ENCODE measurements at places on chromosomes 4 and X.
A peak's percentile ranks its signal among the peaks of the same experiment; 100 is the strongest.

- no peak for DNase-seq
Observed at GRCh38 chrX:13607996-13608365, 38.6 kb downstream of the EGFL6 start.

DNA sequence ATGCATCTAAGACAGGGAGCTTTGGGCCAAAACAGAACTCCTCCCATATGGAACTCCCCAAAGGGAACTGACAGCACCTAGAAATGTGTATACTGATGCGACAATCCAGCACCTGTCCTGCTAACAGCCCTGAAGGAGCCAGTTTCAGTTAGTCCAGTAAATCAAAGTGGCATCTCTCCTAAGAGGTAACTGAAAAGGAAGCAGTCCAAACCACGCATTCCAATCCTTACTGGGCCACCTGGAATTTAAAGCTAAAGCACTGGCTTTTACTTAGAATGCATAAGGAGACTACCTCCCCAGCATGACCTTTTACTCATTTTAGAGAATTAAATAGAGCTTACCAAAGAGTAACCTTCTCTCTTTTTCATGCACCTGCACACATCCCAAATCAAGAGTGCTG lies 586.8 kb upstream of the PITX2 start:
- DNase-seq = no peak

GRCh38 chrX:48357681-48358080 lies 1.2 kb upstream of the SSX3 start:
- DNase-seq = no peak

- DNase-seq = peak; percentile 68
Observed at GRCh38 chr4:121307445-121308327, 73.1 kb downstream of the QRFPR start.

DNA sequence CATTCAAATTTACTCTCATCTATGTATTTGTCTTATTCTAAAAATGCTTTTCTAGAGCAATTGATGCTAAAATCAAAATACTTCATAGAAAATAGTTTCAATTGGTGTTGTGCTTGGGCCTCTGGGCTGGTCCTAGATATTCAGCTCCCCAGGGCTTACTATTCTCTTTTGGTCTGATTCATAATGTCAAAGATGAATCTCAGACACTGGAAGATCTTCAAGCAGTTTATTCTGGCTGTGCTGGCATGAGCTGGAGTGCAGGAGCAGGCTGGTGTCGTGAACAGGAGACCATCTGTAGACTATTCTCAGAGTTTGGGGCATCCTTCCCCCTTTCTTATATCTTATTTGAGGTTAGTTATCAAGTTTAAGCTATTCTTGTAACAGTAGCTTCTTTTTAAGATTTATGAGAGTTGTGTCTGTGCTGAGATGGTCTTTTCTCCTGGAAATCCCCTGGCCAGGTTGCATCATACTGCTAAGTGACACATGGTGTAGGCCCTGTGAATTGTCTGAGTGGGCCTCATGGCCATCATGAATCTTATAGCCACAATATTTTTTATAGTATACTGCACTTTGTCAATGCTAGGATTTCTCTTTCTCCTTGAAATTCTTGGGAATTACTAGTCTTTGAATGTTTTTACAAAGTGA lies 1624.0 kb upstream of the IGFBP7 start:
- DNase-seq = no peak

- no peak for DNase-seq
Observed at GRCh38 chr4:83207497-83208101, 77.0 kb downstream of the COQ2 start.

DNA sequence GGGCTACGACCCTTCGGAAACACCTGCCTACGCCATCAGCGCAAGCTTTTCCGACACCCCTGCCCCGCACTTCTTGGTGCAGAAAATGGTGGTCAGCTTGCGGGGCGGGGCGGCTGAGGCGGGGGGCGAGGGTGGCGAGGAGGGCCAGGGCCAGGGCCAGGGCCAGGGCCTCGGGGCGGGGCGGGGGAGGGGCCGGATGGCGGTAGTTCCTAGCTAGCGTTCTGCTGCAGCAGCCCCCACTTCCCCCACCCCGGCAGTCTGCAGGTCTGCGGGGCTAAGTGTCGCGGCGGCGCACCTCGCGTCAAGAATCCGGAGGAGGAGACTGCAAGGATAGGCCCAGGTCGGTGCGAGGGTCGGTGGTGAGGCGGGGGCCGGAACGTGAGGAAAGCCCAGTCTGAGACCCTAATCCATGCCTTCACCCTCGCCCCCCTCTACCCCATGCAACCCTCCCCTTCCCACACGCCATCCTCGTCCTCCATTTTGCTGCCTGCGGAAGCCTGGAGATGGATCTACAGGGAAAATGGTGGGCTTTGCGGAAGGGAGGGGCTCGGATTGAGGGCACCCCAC lies 600 bp downstream of the BEX4 start:
- no peak for DNase-seq

- DNase-seq = peak; percentile 36
Observed at GRCh38 chr4:67565284-67565683, 6.8 kb downstream of the STAP1 start.

DNA sequence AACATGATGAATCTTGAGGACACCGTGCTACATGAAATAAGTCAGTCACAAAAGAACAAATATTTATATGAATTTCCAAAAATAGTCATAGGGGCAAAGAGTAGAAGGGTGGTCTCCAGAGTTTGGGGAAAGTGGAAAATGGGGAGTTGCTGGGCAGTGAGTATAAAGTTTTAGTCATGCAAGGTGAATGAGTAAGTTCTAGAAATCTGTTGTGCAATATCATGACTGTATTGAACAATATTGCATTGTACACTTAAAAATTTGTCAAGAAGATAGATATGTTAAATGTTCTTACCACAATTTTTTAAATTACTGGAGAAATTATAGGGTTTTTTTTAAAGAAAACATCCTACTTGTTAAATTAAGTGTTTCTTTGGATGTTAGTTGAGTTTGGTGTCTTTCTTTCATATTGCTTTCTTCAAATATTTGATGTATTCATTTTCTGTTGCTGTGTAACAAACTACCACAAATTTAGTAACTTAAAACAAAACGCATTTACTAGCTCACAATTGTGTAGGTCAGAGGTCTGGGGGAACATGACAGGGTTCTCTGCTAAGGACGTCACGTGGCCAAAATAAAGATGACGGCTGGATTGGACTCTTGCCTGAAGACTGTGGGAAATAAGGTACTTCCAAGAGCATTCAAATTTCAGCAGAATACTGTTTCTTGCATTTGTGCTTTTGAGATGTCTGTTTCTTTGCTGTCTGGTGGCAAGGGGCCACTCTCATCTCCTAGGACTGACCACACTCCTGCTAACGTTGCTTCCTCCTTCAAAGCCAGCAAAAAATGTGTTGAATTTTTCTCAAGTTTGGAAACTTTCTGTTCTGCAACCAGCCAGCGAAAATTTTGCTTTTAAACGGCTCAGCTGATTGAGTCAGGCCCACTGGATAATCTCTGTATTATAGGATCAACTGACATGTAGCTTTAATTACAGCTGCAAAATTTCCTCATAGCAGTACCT lies 76.7 kb downstream of the CPEB2 start:
- peak; percentile 90 for DNase-seq

DNA sequence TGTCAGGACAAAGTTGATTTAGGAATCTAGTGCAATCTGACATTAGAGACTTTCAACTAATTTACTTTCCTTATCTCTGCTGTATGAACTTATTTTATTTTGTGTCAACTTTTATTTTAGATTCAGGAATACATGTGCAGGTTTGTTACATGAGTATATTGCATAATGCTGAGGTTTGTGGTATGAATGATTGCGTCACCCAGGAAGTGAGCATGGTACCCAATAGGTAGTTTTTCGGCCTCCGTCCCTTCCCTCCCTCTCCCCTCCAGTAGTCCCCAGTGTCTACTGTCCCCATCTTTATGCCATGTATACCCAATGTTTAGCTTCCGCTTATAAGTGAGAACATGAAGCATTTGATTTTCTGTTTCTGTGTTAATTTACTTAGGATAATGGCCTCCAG lies 68.7 kb upstream of the TEX13D start:
- no peak for DNase-seq

GRCh38 chr4:101279377-101279871 lies 67.9 kb downstream of the PPP3CA start:
- peak; percentile 99 for DNase-seq

GRCh38 chr4:7630568-7631287 lies 196.0 kb upstream of the PSAPL1 start:
- peak; percentile 93 for DNase-seq

GRCh38 chr4:26993539-26993938 lies 132.9 kb downstream of the STIM2 start:
- DNase-seq = no peak

GRCh38 chr4:142405695-142406498 lies 440.2 kb downstream of the INPP4B start:
- DNase-seq = no peak

DNA sequence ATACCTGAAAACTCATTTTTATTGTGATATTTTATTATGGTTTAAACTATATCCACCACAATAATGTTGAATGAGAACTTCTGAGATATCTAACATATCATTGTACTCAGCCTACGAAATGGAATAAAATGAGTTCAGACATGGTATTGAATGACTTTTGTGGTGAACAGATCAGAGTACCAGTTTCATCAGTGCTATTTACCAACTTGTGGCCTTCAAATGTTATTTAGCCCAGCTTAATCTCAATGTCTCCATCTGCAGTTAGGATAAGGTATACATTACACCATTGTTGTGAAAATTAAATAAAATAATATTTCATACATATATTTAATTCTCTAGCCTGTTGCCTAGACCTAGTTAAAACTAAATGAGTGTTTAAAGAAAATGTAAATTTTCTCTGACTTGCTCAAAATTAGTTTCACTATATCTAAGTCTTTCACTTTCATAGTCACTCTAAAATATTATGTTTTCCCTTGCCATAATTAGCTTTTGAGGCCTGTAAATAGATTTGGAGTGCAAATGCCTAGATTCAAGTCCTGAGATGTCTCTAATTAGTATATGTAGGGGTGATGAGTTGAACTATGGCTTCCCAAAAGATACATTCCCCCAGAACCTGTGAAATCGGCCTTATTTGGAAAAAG lies 594.2 kb downstream of the STPG2 start:
- no peak for DNase-seq

- no peak for DNase-seq
Observed at GRCh38 chr4:20318909-20319277, 67.2 kb downstream of the SLIT2 start.

- DNase-seq = peak; percentile 50
Observed at GRCh38 chrX:107826238-107827029, 768 bp downstream of the MID2 start.

- DNase-seq = no peak
Observed at GRCh38 chr4:8690216-8691150, 97.9 kb downstream of the CPZ start.

DNA sequence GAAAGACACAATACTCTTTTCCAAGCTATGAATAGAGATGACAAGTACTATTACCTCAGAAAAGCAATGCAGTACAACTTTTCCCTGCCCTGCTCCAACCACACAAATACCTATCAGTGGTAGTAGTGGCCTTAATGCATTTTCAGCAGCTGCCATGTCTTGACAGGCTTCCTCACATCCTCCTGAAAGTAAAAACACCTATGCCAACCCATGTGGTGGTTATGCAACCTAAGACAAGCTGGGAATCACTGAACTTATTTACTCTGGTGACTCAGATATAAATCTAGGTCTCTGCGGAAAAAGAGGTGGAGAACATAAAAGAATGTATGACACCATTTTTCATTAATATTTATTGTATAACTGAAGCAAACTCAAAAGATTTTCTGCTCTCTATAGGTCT lies 14.5 kb downstream of the WDFY3 start:
- peak; percentile 75 for DNase-seq

All from fibroblast of mammary gland (primary cell).